ENCODE measurements at places on chromosomes 13 and 19.
A peak's percentile ranks its signal among the peaks of the same experiment; 100 is the strongest.

DNA sequence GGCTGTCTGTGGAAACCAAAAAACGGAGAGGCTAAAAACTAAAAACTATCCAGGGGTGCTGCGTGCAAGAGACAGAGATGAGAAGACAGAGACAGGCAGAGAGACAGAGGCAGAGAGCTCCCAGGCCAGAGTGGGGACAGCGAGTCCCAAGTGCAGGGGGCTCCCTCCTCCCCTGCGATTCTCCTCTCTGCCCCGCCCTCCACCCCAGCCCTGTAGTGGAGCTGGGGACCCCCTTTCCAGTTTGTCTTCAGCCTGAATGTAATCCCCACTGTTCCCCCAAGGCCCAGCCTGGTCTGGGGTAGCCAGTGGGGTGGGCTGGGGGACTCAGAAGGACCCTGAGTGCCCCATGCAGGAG, 2.0 kb downstream of the NFIC start:
- DNase-seq, result no peak

DNA sequence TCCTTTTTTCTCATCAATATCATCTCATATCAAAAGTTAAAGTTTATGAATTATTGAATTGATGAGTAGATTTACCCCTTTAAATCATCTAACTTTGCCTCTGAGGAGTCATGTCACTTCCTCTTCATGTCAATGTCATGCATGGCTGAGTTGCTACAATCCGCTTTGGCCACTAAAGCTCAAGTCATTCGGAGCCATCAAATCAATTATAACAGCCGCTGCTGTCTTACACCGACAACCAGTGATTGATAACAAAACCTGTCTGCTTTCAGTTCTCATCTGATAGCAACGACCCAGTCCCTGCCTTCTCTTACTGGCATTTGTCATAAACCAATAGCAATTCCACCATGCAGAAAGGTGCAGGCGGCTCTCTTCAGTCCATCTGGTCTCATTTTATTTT, 429.3 kb downstream of the DIAPH3 start:
- no peak for DNase-seq

DNA sequence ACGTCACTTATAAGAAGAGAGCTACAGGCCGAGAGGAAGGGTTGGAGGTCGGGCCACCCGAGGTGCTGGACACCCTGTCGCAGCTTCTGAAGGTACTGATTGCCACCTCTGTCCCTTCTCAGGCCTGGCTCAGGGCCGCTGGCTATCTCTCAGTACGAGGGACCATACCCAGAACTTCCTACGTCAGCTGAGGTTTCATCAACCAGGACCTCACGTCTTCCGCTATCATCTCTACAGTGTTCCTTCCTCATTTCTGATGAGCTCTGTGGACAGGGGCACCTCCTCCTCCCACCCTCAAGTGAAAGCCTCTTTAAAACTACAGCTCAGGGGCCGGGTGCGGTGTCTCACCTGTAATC, 58.2 kb upstream of the USE1 start:
- DNase-seq, result no peak

DNA sequence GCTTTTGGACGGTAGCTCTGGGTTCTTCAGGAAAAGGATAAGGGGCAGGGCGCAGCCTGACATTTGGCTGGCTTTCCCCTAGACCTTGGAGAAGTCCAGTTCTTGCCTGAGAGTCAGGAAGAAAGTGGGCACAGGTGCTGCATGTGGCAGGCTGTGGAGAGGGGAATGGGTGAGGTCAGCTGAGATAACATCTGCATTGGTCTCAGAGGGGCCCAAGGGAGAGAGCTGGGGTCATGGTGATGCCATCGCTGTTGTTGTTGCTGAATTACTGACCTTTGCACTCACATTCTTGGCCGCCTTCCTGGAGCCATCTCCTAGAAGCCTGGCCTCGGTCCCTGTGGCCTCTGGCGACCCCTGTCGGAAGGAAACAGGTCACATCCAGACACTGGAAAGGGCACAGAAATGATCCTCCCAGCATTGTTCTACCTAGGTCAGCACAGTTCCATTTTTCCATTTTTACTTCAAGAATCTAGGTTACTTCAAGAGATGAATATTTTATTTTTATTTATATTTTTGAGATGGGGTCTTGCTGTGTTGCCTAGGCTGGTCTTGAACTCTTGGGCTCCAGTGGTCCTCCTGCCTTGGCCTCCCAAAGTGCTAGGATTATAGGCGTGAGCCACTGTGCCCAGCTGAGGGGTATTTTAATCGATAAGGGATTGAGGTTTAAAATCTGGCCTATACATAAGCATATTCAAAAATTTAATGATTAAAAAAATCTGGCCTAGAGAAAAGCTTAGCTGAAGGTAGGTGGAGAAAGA, 6.5 kb upstream of the LIPE start:
- DNase-seq, result peak; percentile 78

Data from neuronal stem cell (in vitro differentiated cells).